ENCODE measurements at places on chromosomes 12 and 14.
A peak's percentile ranks its signal among the peaks of the same experiment; 100 is the strongest.

DNA sequence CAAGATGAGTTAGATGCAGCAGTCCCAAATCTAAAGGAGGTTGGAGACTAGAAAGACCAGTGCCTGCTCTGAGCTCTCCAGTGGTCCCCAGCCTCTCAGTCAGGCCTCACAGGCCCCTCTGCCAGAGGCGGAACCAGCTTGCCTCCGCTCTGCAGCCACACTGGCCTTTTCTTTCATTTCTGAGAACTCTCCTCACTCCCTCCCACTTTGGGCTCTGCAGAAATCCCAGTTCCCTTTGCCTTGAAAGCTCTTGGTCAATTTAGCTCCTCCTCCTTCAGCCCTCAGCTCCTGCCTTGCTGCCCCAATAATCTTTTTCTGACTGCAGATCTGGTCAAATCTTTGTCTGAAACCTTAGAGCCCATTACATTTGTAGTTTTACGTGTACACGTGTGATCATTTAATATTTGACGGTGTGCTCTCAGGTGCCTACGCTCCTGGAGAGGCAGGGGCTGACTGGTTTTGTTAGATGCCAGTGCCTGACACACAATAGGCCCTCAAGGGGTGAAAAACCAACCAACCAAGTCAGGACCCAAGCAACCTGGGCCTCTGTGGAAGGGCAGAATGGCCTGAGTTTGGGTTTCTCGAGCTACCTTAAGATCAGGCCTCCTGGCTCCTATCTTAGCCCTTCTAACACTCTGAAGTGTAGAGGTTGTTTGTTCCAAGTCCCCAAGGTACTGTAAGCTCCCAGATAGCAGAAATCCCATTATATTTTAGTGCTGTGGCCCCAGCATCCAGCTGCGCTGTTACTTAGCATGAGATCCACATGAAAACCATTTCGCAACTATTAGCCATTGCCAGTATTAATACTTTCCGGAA lies 1.1 kb upstream of the NUDT4 start:
- H3K27me3 ChIP-seq, result peaks cover 3% of the 10 kb centered on the region
- H3K27ac ChIP-seq, result no peak overlapping the region
- H3K4me3 ChIP-seq, result peak overlapping the region; percentile 37
- no peak for DNase-seq
- H3K4me1 ChIP-seq, result peaks cover 31% of the 10 kb centered on the region
- H3K36me3 ChIP-seq, result peaks cover 25% of the 10 kb centered on the region

GRCh38 chr12:51943346-51943745 lies 8.2 kb upstream of the ACVR1B start:
- H3K27ac ChIP-seq, result no peak overlapping the region
- no peak for DNase-seq
- no peaks in the 10 kb centered on the region for H3K36me3 ChIP-seq
- no peak overlapping the region for H3K4me3 ChIP-seq

- no peak overlapping the region for H3K27ac ChIP-seq
- H3K4me1 ChIP-seq, result no peaks in the 10 kb centered on the region
- no peaks in the 10 kb centered on the region for H3K27me3 ChIP-seq
- no peaks in the 10 kb centered on the region for H3K36me3 ChIP-seq
These were observed 366.5 kb downstream of the ALG10 start for GRCh38 chr12:34388636-34389377.

- H3K27ac ChIP-seq, result peak overlapping the region; percentile 83
- peaks cover 25% of the 10 kb centered on the region for H3K36me3 ChIP-seq
- H3K4me3 ChIP-seq, result peak overlapping the region; percentile 59
- H3K4me1 ChIP-seq, result peaks cover 62% of the 10 kb centered on the region
- peak; percentile 81 for DNase-seq
These were observed 515.4 kb downstream of the FUT8 start for GRCh38 chr14:65927931-65928356.

DNA sequence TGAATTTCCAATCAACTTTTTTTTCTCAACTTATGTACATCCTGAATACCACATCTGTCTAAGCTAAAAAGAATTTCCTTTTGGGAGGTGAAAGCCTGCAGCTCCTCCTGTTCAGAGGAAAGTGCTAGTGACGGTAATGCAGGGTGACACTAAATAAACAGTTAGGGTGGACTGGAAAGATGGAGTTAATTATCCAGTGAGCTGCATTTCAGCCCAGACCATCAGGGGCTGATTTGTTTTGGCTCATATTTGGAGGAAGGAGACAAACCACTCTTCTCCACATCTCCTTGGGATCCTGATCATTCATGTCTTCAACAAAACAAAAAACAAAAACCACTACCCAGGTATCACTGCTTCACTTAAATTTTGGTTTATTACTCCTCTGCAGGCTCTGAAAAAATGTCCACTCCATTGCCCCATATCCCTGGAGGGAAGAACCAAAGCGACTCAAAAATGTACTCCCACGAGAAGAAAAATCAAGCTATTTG lies 5.1 kb upstream of the SIX1 start:
- peaks cover 42% of the 10 kb centered on the region for H3K4me1 ChIP-seq
- H3K36me3 ChIP-seq, result peaks cover 6% of the 10 kb centered on the region
- DNase-seq, result no peak
- H3K27ac ChIP-seq, result no peak overlapping the region
- no peak overlapping the region for H3K4me3 ChIP-seq

DNA sequence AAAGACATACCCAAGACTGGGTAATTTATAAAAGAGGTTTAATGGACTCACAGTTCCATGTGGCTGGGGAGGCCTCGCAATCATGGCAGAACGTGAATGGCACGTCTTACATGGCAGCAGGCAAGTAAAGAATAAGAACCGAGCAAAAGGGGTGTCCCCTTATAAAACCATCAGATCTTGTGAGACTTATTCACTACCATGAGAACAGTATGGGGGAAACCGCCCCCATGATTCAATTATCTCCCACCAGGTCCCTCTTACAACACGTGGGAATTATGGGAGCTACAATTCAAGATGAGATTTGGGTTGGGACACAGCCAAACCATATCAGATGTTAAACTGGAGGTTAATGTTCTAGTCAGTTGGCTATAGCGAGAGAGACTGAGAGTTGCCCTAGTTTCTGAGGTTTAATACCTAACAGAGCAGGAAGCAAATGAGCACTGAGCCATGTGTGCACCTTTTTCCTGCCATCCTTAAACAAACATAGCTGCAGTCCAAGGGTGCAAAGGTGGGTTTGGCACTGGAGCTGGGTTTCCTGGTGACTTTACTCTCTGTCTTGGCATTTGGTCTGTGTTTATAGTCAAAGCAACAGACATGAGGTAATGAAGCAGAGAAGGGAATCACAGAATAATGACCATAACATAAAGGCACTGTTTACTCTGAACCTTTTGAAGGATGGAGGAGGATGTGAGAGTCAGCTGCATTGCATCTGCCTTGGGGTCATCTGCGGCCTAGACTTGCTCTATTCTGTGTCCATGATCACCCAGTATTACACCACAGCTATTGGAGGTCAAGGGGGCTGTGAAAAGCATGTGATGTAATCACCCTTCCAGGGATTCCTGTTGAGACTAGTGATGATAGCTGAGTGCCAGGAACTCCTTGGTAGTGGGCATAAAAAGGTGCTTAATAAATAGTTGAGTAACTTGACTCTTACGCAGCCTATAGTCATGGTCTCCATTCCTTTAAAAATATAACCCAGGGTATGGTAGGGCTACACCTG lies 83.6 kb upstream of the USP44 start:
- H3K4me3 ChIP-seq, result no peak overlapping the region
- no peak overlapping the region for H3K27ac ChIP-seq
- H3K4me1 ChIP-seq, result no peaks in the 10 kb centered on the region
- no peak for DNase-seq
- H3K27me3 ChIP-seq, result no peaks in the 10 kb centered on the region

- no peaks in the 10 kb centered on the region for H3K4me1 ChIP-seq
- H3K27ac ChIP-seq, result no peak overlapping the region
- no peak overlapping the region for H3K4me3 ChIP-seq
- no peak for DNase-seq
These were observed 101.5 kb downstream of the GPR135 start for GRCh38 chr14:59363531-59364226.

GRCh38 chr12:95663525-95663924 lies 112.2 kb upstream of the USP44 start:
- peaks cover 9% of the 10 kb centered on the region for H3K27me3 ChIP-seq
- no peaks in the 10 kb centered on the region for H3K36me3 ChIP-seq
- H3K27ac ChIP-seq, result no peak overlapping the region
- H3K4me1 ChIP-seq, result no peaks in the 10 kb centered on the region
- no peak for DNase-seq
- H3K4me3 ChIP-seq, result no peak overlapping the region

GRCh38 chr12:122859303-122860039 lies 24.2 kb downstream of the HIP1R start:
- no peak for DNase-seq
- peaks cover 6% of the 10 kb centered on the region for H3K36me3 ChIP-seq
- no peaks in the 10 kb centered on the region for H3K27me3 ChIP-seq
- H3K4me1 ChIP-seq, result no peaks in the 10 kb centered on the region
- no peak overlapping the region for H3K4me3 ChIP-seq

DNA sequence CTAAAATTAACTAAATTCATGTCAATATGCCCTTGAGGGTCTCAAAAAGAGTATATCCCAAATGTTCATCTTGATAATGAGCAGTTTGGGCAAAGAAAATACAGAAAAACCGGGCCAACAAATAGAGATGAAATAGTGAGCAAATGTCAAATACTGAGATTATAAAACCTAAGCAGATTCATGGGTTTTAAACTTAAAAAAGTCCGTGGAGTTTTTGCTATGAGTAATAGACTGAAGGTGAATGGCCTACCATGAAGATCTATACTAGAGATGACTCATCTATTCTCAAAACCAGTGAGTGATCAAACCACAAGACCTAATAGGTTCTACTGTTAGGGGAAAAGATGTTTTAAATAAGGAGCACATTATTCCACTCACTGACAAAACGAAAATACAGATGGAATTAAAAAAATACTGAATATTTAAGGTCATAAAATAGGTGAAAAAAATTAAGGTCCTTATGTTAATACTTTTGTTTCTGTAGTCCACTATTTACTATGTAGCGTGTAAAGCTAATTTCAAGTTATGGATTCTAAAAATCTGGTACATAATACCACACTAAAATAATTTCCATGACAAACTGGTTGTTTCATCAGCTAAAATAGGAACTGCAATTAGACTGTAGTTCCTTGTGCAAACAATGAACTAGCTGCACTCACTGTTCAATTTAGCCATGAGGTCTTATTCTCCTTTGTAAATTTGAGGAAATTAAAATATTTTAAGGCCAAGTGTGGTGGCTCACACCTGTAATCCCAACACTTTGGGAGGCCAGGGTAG lies 5.0 kb downstream of the HNRNPC start:
- H3K27me3 ChIP-seq, result no peaks in the 10 kb centered on the region
- no peak for DNase-seq
- peaks cover 97% of the 10 kb centered on the region for H3K36me3 ChIP-seq
- peaks cover 57% of the 10 kb centered on the region for H3K4me1 ChIP-seq

DNA sequence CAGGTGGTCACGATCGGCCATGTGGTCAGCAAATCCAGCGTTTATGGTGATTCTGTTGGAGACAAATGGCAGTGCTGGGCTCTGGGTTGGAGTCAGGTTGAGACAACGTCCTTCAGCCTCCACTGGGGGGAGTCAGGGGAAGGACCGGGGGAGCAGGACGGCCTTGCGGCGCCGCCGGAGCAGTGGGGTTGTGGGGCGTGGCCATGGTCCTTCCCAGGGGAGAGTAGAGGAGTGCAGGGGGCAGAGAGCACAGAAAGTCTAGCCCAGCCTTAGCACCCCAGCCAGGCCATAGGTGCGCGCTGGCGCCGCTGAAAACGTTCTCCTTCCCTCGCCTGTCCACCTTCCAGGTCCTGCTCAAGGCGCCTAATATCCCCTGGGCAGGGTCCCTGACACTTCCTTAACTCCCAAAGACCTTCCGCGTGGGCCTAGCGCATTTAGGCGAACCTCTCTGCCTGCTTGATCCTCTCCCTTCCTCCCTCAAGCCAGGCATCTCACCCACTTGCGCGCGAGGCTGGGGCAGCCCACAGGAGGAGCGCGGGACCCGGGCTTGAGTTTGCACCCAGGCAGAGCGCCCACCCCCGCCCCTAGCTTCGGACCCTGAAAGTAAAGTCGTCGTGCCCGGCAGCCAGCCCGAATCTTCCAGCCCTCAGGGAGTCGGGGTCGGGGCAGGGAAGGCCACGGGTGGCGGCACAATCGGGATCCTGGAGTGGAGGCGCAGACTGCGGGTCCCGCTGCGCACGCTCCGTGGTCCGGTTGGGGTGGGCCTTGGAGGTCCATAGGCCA lies 3.1 kb upstream of the KIF26A start:
- no peaks in the 10 kb centered on the region for H3K4me1 ChIP-seq
- no peaks in the 10 kb centered on the region for H3K36me3 ChIP-seq
- DNase-seq, result no peak
- no peak overlapping the region for H3K4me3 ChIP-seq
- peaks cover 28% of the 10 kb centered on the region for H3K27me3 ChIP-seq
- H3K27ac ChIP-seq, result no peak overlapping the region

DNA sequence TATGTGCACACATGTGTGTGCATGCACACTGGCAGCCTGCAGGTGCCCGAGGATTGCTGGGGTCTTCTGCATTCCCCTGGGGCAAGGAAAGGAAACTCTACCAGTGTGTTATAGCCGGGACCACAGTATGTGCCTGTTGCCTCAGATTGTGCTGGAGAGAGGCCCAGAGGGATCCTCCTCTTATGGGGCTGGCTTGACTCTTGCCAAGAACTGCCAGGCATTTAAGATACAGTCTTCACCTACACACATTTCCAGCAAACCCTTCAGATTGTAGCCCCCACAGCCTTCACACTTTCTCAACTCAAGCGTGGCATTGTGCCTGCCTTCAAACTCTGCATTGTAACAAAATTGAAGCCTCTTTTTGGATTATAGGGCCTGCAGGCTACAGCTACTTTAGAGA lies 176.7 kb upstream of the DYRK2 start:
- peaks cover 20% of the 10 kb centered on the region for H3K27me3 ChIP-seq
- no peaks in the 10 kb centered on the region for H3K36me3 ChIP-seq
- DNase-seq, result no peak
- H3K4me3 ChIP-seq, result no peak overlapping the region
- peaks cover 2% of the 10 kb centered on the region for H3K4me1 ChIP-seq
- H3K27ac ChIP-seq, result no peak overlapping the region

GRCh38 chr12:48803675-48804074 lies 14.6 kb upstream of the CACNB3 start:
- H3K27me3 ChIP-seq, result no peaks in the 10 kb centered on the region
- no peaks in the 10 kb centered on the region for H3K36me3 ChIP-seq
- no peak overlapping the region for H3K4me3 ChIP-seq
- no peak for DNase-seq

GRCh38 chr12:110371408-110372055 lies 32.0 kb downstream of the ANAPC7 start:
- no peak for DNase-seq
- peaks cover 38% of the 10 kb centered on the region for H3K36me3 ChIP-seq
- no peaks in the 10 kb centered on the region for H3K4me1 ChIP-seq
- H3K27me3 ChIP-seq, result no peaks in the 10 kb centered on the region
- no peak overlapping the region for H3K4me3 ChIP-seq

GRCh38 chr12:19647806-19648556 lies 208.7 kb downstream of the AEBP2 start:
- H3K27ac ChIP-seq, result no peak overlapping the region
- H3K36me3 ChIP-seq, result no peaks in the 10 kb centered on the region
- no peaks in the 10 kb centered on the region for H3K27me3 ChIP-seq
- no peak overlapping the region for H3K4me3 ChIP-seq
- DNase-seq, result no peak

GRCh38 chr12:3559601-3560294 lies 68.7 kb downstream of the PRMT8 start:
- H3K27ac ChIP-seq, result no peak overlapping the region
- H3K4me3 ChIP-seq, result no peak overlapping the region
- no peaks in the 10 kb centered on the region for H3K36me3 ChIP-seq
- no peak for DNase-seq

- no peak overlapping the region for H3K27ac ChIP-seq
- no peak for DNase-seq
- no peaks in the 10 kb centered on the region for H3K36me3 ChIP-seq
- no peaks in the 10 kb centered on the region for H3K4me1 ChIP-seq
These were observed 165.8 kb downstream of the TMTC2 start for GRCh38 chr12:82852529-82852928.

GRCh38 chr12:101969-102878 lies 35.7 kb downstream of the IQSEC3 start:
- no peaks in the 10 kb centered on the region for H3K36me3 ChIP-seq
- peaks cover 2% of the 10 kb centered on the region for H3K4me1 ChIP-seq
